Activated T-cell treated with anti-CD3 and anti-CD28 coated beads, Interleukin-2, amount 50 U/mL, for 1 hour (primary cell): ENCODE measurements at places on chromosomes 16 and 17.

GRCh38 chr17:20613905-20614304 is 34.4 kb downstream of the CDRT15L2 start:
- DNase-seq = no peak

GRCh38 chr16:58499615-58500351 is at the start of gene NDRG4:
NDRG4 (plus strand) TSS chr16:58500143; CDS start chr16:58500249, 106 bp downstream.
- peak; percentile 42 for DNase-seq

DNA sequence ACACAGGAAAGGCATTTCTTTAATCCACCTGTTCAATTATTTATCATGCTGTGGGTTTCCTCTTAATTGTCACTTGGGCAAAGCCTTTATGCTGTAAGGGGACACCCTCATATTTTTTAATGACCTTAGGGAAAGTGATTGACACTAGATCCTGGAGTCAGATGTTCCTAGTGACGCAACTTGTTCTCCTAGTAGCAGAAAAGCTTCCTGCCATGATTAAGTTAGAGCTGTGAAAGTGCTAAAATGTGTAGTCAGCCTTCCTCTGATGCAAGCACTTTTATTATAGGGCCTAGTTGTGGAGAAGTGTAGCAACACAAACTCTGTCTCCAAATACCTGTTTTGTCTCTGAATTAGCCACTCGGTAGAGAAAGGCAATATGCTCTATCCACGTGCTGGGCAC is 12.3 kb downstream of the TMEM100 start:
- DNase-seq = no peak

GRCh38 chr17:56737421-56738161 is 96.1 kb downstream of the C17orf67 start:
- no peak for DNase-seq

DNA sequence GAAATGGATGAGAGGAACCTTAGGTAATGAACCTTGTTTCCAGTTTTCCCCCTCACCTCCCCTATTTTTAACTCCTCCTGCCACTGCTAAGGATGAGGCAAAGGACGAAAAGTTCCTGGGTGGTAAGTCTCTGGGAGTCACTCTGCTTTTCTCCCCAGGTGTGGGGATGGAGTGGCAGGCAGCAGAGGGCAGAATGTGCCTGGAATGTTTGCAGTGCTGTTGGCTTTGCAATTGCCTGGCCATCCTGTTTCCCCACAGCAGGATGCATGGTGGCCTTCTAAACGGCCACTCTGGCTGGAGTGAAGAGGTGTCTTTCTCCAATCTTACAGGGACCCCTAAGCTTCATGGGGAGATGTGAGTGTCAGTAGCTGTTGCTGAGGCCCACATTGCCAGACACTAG is 432.5 kb upstream of the ZFHX3 start:
- DNase-seq = no peak

DNA sequence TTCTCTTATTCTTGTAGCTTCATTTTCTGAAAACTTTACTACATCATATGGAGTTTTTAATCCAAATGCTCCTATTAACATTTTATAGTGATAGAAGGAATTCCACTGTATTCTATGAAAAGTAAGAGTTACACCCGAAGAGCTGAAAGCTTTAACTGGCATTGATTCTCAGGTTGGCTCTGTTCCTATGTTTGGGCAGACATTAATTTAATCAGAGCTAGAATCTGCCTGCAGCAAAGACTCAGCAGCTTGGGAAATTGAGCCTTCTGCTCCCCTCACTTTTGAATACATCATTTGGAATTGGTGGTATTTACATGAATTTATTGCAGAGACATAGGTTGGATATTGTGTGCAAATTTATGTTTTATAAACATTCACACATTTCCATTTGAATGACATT is 1494.7 kb downstream of the CDH8 start:
- DNase-seq = no peak

GRCh38 chr17:21190078-21190477 is 23.9 kb downstream of the TMEM11 start:
- no peak for DNase-seq

GRCh38 chr17:72878975-72879660 is 213.4 kb downstream of the SLC39A11 start:
- no peak for DNase-seq

GRCh38 chr17:17175917-17176316 is 30.2 kb downstream of the PLD6 start:
- no peak for DNase-seq

GRCh38 chr16:79400462-79401149 is 199.9 kb downstream of the MAF start:
- no peak for DNase-seq

DNA sequence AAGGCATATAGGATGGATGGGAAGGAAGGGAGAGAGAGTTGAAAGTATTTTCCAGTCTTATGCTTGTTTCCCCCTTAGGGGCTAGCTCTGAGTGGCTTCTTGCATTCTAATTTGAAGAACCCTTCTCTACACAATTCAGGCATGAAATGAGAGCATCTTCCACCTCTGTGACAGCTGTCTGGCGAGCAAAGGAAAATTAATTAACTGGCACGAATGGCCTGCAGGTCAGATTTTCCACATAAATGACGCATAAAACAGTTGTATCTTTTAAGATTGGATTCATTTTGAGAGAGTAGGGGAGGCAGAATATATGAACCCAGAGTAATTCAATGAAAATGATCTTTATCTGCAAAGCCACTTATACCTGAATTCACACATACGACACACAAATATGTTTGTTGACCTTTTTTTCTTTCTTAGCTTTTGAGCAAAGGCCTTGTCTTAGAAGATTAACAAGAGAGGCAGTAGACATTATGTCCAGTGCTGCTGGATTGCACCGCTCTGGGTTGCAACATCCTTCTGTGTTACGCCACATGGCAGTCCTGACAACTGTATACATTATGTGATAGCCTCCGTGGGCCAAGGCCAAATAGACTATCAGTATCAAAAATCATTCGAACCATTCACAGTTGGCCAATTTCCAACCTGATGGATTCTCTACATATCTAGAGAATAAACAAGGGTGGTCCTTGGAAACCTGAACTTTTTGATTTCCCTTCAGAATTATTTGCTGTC is 173.0 kb upstream of the GOT2 start:
- no peak for DNase-seq

DNA sequence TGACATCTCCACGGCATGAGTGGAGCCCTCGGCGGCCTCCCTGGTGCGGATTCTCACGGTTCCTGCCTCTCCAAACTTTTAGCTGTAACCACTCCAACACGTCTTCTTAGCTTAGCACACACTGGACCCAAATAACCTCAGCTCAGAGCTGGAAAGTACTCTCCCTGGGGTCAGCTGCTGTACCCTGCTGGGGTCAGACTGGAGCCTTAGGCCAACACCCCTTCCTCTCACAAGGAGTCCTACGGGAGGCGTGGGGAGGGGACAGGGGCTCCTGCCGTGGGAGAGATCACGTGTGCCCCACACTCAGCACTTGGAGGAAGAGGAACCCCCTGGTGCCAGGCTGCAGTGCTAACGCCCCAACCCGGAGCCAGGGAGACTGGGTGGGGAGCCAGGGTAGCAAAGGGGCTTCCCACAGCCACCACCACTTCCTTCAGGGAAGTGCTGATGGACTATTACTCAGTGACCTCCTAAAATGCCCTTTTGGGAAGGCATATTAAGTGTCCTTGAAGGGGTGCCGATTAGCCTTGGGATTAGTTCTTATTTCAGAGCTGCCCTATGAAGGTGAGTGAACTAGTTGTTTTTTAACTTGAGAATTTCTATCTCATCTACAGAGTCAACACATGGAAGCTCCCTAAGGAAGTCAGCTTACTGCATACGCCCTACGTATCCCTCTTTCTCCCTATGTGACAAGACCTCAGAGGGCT is 124.0 kb downstream of the HIC1 start:
- no peak for DNase-seq

DNA sequence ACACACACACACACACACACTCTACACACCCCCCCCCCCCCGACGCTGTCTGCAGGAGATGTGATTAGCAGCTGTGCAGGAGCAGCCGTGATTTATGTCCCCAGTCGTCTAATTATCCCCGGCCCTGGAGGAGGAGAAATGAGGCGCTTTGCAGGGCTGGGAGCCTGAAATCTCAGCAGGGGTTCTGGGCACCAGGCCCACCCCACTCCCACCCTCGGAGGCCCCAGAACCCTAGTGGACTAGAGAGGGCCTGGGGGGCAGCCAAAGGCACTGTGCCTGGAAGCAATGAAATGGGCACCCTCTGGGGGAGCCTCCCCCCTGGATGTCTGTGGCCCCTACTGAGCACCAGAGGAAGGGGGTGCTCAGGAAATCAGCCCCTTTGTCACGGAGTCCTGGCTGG is 134.2 kb upstream of the CIBAR2 start:
- DNase-seq = no peak
